ENCODE measurements at places on chromosomes 11 and 22.

DNA sequence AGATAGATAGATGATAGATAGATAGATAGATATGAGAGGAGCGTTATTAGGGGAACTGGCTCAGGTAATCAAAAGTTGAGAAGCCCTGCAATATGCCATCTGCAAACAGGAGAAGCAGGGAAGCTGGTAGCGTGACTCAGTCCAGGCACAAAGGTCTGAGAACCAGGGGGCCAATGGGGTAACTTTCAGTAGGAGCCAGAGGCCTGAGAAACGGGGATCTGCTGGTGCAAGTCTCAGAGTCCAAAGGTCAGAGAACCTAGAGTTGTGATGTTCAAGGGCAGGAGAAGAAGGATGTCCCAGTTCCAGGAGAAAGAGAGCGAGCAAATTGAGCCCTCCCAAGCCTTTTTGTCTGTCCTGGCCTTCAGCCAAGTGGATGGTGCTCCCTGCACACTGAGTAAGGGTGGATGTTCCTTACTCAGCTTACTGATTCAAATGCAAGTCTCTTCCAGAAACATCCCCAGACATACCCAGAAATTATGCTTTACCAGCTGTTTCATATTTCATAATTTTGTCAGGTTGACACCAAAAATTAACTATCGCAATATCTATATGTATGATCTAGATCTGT is 87.8 kb upstream of the SLC22A12 start:
- DNase-seq: no peak

DNA sequence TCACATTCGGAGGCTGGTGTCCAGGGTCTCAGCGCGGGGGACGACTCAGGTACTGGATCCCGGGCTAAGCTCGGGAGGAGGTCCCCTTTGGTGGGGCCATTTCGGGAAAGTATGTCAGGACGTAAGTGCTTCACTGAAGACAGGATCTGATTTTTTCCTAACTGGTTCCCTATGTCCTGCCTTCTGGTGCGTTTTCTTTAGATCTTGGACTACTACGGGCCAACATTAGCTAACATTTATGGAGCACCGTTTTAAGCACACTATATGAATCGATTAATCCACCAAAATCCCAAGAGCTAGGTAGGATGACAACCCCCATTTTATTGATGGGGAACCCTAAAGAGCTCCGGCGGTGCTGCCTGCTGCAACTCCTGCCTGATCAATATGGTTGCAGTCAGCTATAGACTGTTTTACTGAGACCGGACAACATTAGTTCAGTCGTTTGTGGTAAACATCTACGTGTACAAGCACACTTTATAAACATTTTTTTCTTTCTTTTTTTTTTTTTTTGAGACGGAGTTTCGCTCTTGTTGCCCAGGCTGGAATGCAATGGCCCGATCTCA is 17.0 kb upstream of the WDR74 start:
- DNase-seq: no peak

DNA sequence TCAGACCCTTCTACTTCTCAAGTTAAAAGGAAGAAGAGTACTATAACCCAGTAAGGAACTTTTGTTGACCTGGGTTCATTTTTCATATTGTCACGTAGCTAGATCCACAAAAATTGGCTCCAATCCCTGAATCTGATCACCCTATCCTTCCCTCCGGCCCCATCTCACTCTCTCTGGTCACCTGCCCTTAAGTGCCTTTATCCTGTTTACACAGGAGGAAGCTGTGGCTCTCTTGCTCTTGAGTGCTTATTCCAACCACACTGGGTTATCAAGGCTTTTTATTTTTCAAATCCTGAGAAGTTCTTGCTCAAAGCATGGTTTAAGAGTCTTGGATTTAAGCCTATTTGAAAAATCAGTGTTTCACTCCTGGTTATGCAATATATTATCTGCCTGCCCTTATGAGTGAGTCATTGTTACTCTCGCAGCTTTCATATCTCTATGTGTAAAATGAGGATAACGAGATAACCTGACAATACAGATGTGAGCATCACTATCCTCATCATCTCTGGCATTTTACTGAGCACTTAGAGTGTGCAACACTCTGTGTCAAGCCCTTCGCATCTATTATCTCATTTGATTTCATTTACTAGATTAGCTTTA is 293.9 kb downstream of the GUCY1A2 start:
- DNase-seq: no peak

DNA sequence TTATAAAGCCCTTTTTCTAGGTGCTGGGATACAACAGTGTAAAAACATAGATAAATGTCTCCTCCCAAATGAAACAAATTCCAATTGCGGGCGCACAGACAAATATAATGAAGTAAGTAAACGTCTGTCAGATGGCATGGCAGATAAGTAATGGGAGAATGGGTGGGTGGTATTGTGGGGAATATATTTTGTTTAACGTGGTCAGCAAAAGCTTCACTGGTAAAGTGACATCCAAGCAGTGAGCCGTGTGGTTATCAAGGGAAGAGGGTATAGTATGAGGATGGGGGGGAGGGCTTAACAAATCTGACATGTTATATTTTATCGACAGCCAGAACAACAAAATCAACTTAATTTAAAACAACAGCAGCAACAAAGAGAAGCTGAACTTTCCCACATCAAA is 1.2 kb downstream of the SVIP start:
- DNase-seq: no peak

DNA sequence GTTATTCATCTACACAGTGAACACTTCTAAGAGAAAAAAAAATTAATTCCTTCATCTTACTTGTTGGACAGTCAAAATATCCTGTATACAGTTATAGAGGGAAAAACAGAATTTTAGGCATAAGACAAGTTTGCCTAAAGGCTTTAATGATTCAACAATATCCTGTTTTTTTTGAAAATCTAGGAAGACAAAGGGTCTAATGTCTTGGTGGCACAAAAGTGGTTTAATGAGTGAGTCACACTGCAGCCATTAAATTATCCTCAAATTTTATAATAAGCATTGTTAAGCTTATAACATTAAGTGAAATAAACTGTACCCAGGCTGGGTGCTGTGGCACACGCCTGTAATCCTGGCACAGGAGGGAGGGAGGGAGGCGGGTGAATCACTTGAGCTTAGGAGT is 72.9 kb downstream of the GAB2 start:
- DNase-seq: no peak

DNA sequence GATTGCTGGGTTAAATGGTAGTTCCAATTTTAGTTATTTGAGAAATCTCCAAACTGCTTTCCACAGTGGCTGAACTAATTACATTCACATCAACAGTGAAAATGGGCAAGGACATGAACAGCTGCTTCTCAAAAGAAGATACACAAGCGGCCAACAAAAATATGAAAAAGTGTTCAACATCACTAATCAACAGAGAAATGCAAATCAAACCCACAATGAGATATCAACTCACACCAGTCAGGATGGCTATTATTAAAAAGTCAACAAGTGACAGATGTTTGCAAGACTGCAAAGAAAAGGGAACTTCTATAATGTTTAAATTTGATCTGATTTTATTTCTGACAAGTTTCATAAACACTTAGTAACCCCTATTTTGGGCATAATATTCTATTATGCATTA is 537.5 kb downstream of the DLG2 start:
- no peak for DNase-seq

- no peak for DNase-seq
Measured at GRCh38 chr11:41789376-41789775, 329.9 kb upstream of the LRRC4C start.

- no peak for DNase-seq
Measured at GRCh38 chr22:36700711-36701670, 2.6 kb downstream of the CACNG2 start.

- DNase-seq: no peak
Measured at GRCh38 chr11:13462311-13462900, 616 bp downstream of the BTBD10 start.

GRCh38 chr11:92720385-92720784 is 249.1 kb upstream of the MTNR1B start:
- DNase-seq: no peak

- DNase-seq: no peak
Measured at GRCh38 chr11:120956710-120957495, 67.0 kb upstream of the TBCEL start.

- no peak for DNase-seq
Measured at GRCh38 chr11:126136507-126136906, 73.8 kb upstream of the CDON start.

GRCh38 chr11:131910523-131911387 is 540.3 kb downstream of the NTM start:
- no peak for DNase-seq

GRCh38 chr11:17171343-17171742 is 36.4 kb downstream of the PIK3C2A start:
- DNase-seq: no peak

- no peak for DNase-seq
Measured at GRCh38 chr11:116701297-116701801, 71.4 kb downstream of the BUD13 start.

GRCh38 chr11:120229451-120230424 is 10.2 kb upstream of the POU2F3 start:
- no peak for DNase-seq

GRCh38 chr22:17774206-17774925 is at the start of gene BID:
Gene BID (minus strand): TSS chr22:17774469. CDS start chr22:17750116, 24,353 bp downstream.
- DNase-seq: no peak

DNA sequence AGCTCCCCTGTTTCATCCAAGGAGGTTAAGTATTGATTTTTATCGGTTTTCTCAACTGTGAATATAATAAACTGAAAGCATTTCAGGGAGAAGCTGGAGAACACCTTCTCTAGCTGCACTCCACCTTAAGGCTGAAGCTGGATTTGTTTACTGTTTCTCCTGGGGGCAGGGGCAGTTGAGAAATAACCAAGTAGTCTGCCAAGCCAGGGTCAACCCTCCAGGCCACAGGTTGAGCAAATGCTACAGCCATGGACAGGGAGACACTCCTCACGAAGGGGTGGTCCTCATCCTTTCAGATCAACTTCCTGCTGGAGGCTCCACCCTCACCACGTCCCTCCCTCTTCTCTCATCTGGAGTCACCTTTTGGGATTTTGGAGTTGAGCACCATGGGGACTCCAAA is at the start of gene TTC36:
Gene TTC36, plus strand, starts transcription at position 366 of the 400 bp plus-strand sequence. Its CDS starts 21 bp downstream, at position 387.
- DNase-seq: no peak

- no peak for DNase-seq
Measured at GRCh38 chr11:15278128-15278527, 163.4 kb downstream of the INSC start.

- DNase-seq: no peak
Measured at GRCh38 chr11:134261626-134262488, 8.5 kb downstream of the ACAD8 start.

DNA sequence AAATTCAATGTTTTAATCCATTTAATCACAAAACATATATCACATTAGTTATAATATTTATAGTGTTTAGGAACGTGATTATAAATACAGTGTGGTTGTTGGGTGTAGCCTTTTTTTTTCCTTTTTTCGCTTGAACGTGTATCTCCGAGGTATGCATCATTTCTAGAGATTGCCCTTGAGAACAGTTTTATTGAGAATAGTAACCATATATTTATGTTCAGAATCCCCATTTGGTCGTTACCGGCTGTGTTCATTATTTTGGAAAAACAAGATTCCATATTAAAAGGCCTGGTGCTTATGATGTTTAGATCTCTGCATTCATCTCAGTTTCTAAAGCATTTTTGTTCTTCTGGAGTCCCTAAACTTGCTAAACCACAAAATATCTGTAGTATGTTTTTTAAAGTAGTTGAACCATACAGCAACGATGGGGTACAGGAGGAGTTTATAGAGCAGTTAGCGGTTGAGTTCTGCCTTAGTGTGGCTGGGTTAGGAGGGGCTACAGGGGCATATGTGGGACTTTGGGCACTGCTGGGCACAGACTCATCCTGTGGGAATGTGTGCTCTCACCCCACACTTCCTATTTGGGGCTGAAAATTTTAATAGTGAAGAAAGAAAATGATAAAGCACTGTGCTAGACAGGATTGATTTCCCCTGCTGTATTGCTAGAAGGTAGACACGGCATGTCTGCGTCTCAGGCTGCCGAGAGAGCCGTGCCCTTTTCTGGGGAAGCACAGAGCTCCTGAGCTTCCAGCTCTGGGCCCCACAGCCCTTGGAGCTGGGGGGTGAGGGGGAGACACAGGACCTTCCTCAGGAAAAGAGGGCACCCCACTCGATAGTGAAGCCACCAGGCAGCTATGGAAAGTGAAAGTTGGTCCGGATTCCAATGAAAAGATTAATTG is 81.5 kb upstream of the PPARA start:
- no peak for DNase-seq

GRCh38 chr11:87779276-87780067 is 395.8 kb downstream of the RAB38 start:
- no peak for DNase-seq

GRCh38 chr11:118813551-118813950 is 22.6 kb upstream of the DDX6 start:
- no peak for DNase-seq

DNA sequence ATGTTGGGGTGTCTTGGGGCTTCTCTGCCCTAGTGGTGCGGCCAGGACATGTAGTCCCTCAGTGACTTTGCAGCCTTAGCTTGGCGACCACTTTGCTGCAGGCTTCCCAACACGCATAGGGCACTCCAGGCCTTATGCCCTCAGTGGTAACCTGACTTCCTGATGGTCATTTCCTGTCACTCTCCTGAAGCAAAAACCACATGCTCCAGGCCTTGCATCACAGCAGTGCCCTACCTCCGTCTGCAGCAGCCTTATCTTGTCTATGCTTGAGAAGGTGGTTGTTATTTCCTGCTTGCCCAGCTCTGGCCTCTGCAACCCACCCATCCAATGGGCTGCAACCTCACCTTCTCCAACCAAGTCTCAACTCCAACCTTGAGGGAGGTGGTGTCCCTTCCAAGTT is 33.4 kb upstream of the PISD start:
- DNase-seq: no peak

GRCh38 chr22:35425546-35425945 is 25.6 kb downstream of the MCM5 start:
- DNase-seq: no peak

GRCh38 chr22:30261134-30261533 is 5.5 kb downstream of the OSM start:
- DNase-seq: no peak

GRCh38 chr11:79434283-79434682 is 6.5 kb downstream of the TENM4 start:
- no peak for DNase-seq

DNA sequence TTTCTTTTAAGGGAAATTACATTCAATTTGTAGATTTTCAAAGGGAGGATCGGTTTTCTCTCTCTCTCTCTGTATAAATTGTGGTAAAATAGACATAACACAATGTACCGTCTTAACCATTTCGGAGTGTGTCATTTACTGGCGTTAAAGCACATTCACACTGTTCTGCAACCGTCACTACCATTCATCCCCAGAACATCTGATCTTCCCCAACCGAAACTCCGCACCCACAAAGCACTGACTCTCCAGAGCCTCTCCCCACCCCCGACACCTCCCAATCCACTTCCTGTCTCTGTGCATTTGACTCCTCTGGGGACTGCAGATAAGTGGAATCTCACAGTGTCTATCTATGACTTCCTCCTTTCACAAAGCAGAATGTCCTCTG is 15.9 kb upstream of the GRAMD4 start:
- DNase-seq: no peak

DNA sequence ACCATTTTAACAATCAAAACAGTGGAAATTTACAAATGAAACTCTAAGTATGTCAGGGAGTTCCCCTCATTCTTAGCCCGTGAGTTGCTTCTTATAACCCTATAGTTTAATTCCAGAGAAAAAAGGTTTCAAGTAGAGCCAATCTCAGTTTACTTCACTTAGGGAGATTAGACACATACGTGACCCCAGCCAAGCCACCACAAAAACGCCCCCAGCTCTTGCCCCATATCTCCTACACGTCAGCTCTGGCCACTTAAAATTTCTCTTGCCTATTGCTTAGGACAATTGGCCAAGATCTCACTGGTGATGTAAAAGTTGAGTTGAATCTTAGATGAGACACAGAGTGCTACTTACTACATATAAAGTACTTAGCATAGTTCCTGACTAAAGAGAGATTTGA is 166.4 kb downstream of the ETS1 start:
- no peak for DNase-seq

Data from NCI-H1436 treated with DMSO at 0.1 percent for 48 hours (cell line).